KG1 (cell line): ENCODE measurements at places on chromosomes 11 and 22.

- DNase-seq, result no peak
These were observed 125.3 kb upstream of the C11orf58 start for GRCh38 chr11:16613262-16613511.

DNA sequence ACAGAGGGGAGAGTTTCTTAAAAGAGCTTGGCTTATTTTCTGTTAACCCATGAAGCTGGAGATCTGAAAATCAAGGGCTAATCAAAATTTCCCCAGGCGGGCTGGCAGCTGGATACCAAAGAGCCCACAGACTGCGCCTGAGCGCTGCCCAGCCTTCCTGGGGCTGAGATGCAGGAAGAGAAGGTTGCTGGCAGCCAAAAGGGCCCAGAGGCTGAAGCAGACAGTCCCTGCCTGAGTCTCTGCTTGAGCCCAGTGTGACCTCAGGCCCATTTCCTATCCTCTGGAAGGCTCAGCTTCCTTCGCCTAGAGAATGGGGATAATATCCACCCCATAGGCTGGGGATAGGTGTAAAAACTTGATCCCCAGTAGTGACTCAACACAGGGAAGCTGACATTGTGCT lies 49.1 kb downstream of the ARRB1 start:
- no peak for DNase-seq

DNA sequence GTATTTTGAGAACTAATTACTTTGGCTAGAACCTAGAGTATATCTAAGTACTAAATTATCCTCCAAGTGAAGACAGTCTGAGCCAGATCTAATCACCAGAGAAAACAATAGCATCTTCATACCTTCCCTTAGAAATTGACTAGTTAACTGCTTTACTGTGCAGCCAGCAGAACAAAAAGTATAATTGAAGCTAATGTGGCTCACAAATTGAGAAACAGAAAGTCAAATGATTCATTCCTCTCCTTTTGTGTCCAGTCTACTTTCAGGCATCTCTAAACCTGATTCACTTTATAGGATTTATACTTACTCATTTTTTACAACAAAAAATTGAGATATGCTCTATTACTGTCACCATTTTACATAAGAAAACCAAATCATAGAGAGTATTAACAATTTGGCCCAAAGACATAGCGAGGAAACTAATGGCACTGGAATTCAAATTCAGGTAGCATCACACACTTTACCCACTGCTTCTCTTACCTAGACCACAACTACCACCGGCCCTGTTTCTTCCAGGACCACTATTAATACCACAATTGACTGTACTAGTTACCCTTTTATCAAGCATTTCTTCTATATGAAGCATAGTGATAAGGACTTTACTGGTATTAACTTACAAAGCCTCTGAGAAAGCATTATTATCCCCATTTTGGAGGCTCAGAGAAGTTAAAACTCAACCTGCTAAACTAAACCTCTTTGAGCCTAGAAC lies 1402.6 kb upstream of the TENM4 start:
- no peak for DNase-seq

DNA sequence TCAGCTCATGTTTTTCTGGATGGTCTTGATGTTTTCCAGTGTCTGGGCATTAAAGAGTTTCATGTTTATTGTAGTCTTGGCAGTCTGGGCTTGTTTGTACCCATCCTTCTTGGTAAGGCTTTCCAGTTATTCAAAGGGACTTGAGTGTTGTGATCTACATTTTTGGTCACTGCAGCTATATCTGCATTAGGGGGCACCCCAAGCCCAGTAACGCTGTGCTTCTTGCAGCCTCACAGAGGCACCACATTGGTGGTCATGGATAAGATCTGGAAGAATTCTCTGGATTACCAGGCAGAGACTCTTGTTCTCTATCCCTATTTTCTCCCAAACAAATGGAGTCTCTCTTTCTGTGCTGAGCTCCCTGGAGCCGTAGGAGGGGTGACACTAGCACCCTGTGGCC lies 451.5 kb upstream of the FAT3 start:
- DNase-seq, result no peak

GRCh38 chr11:117931971-117932370 lies 2.8 kb upstream of the TMPRSS13 start:
- DNase-seq, result no peak
